ENCODE measurements at places on chromosomes 12 and 14.
A peak's percentile ranks its signal among the peaks of the same experiment; 100 is the strongest.

- no peak for DNase-seq
Observed at GRCh38 chr12:3171195-3171591, 94.0 kb downstream of the TSPAN9 start.

- no peak for DNase-seq
Observed at GRCh38 chr14:50865391-50866076, 6.3 kb upstream of the ABHD12B start.

DNA sequence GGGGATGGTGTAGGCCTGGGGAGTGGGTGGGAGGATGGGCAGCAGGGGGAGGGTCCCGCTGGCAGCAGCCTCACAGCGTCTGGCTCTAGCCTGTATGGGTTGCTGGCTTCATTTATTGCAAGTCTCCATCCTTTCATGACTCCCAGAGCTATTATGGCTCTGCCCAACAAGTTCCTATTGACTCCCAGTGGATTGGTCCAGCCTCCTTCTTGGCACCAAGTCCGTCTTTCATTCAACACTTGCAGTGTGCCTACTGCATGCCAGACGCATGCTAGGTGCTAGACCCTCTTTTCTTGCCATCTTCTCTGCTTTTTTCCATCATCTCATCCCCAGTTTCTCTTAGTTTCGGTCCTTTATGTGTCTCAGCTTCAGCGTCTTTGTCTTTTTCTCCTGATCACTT, 1.1 kb downstream of the PSMB11 start:
- no peak for DNase-seq

- no peak for DNase-seq
Observed at GRCh38 chr12:52139579-52140062, 52.2 kb downstream of the KRT80 start.

DNA sequence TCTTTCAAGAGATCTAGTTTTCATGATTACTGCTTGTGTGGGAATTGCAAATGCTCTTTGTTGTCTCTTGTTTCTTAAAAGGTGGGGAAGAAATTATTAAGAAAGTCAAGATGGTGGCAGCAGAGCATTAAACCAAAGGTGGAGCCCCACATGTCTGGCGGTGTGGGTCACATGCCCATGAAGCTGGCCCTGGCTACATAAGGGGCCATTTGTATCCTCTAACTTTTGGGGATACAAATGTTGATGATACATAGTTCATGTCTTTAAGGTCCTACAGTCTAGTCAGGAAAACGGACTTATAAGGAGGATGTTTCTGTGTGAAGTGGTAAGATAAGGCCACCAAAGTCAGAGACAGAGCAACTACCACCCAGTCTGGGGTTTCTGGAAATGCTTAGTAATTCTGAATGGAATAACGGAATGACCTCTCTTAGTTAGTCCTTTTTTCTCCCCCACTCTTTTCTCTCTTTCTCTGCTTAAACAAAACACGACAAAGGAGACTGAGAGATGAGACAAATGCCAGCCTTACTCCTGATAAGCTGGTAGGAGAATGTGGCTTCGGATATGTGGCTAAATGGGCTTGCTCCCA, 39.9 kb upstream of the PTHLH start:
- DNase-seq: no peak

GRCh38 chr12:15535352-15535781, 213.1 kb downstream of the PTPRO start:
- DNase-seq: no peak

DNA sequence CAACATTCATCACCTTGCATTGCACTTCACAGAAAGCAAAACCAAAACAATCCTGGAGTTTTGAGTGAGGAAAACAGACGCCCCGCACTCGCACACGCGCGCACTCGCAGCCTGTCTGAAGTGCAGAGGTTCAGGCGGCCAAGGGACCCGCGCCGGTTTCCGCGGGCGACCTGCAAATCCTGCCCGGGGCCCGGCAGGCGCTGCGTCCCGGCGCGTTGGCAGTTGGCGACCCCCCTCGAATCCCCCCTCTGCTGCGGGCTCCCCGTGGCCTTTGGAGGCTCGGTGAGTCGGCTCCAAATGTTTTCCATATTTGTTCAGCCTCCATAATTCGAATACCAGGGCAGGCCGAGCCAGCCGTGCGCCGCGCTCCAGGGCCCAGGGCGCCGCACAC, at the start of gene SSPN:
SSPN (plus strand) TSS at position 324 of the 391 bp plus-strand sequence. CDS start 100 bp downstream, outside the sequence.
- DNase-seq: peak; percentile 32

DNA sequence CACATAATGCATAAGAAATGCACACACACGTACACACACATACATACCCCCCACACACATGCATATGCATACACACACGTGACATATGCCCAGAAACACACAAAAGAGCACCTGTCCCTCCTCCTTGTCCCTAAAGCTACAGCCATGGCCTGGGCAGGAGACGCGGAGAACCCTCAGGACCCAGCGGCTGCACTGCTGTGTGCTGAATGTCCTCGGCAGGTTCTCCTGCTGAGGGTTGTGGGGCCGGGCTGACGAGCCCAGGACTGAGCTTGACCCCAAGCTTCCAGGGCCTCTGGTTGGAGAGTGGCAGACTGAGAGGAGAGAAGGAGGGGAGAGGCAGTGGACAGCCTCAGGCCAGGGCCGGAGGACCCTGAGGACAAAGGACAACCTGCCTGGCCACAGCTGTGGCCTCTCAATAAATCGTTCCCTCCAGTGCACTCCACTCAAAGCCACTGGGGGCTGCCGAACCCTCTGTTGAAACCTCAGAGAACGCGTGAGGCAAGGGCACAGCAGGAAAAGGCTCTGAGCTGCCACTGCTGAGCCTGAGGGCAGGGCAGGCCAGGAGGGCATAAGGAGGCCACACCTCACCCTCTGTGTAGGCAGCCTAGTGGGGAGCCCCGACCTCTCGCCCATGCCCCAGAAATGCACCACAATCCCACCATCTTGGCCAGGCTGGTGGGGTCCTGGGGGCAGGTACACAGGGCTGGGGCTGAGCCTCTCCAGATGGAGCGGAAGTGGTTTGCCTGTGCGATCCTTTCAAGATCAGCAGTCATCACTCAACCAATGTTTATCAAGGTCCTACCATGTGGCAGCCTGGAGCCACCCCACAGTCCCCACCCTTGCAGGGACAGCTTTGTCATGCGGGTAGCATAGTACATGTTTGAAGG, 3.1 kb downstream of the CACNA2D4 start:
- DNase-seq: no peak

DNA sequence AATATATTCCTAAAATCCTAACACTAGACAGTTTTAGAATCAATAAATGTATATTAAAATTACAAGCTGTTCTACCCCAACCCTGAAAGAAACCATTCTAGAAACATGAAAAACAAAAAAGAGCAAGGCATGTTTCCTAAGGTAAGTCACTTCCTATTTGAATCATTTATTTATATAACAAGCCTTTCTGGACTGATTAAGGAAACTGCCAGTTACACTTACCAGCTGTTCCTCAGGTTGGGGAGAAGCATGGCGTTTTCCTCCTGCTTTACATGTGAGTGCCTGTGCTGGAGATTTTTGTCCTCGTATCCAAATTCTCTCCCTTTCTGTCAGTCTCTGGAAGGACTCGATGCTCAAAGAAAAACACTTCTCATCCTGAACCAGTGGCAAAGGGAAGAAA, 183.3 kb downstream of the EFCAB11 start:
- DNase-seq: peak; percentile 27

- no peak for DNase-seq
Observed at GRCh38 chr12:52745554-52745953, 31.6 kb downstream of the KRT76 start.

DNA sequence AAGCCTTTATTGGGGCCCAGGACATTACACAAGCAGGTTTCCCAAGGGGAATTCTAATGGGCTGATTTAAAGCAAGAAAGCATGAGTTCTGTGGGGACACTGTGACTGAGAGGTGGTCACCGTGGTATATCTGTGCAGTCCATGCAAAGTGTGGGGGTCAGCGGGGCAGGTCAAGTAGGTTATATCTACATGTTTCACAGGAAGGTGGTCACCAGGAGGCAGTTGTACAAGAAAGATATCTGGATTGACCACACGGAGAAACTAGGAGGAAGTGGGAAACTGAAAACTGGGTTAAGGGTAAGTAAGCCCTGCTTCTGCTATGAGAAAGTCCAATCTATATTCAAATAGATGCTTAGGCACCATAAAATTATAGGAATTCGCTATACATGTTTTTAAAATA, 77.8 kb upstream of the CNOT2 start:
- no peak for DNase-seq

DNA sequence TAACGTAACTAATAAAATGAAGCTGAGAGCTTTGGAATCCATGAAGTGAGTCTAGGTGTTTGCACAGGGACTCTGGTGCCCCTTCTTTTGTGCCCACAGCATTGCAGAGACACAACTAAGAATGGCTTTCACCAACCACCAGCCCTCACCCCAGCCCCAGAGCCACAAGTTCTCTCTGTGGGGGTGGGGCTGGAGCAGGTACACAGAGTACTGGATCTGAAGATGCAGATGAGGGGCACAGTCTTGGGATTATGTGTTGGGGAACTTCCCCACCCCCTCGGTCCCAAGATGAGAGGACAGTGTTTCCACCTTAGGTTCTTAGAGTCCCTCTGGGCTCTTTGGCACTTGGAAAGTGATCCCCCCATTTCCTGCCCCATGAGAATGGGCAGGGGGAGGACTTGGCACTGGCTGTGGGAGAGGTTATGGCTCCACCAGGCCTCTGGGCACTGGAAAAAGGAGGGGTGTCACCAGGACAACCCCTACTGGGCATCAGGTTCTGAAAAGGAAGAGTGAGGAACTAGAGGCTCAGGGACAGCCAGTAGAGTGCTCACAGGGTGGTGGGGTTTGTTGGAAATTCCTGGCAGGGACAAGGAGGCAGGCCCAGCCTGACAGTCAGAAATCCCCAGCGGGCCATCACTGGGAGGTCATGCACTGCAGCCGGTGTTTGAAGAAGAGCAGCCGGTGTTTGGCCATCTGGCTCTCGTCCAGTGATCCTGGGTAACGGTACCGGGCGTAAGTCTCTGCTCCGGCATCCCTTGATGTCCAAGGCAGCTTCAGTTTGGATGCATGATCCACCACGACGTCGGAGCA, 6.7 kb downstream of the B4GALNT1 start:
- no peak for DNase-seq

DNA sequence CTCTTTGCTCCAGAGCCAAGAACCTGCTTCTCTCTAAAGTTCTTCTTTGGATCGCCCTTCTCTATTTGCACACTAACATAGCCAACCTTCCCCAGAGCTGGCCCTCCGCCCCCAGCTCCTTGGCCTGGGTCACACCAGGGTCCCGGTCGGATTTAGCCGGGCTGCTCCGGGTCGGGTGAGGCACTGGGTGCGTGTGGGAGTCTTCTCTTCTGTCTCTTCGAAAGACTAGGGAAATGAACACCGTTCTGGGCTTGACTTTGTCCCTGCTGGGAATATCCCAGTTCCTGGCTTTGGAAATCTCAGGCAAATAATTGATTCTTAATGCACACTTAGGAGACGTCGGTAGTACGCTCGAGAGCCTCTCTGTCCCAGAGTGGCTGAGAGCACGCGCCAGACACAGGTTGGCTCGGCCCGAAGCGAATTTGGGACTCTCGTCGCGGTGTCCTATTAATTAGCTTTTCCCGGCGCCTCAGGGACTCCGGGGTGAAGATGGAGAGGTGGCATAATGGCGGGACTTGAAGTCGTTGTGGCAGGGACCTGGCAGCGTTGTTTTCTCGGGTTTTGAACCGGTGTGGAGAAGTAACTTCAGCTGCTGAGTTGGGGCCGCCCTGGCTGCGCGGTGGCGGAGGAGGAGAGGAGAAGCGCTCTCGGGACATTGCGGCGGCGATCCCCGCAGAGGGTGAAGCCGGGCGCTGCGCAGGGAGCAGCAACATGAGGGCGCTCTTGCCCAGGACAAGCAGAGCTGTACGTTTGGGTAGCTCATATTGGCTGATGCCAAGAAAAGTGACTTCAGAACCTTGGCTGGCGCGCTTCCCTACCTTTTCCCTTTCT, 7.5 kb downstream of the FOXG1 start:
- DNase-seq: no peak

DNA sequence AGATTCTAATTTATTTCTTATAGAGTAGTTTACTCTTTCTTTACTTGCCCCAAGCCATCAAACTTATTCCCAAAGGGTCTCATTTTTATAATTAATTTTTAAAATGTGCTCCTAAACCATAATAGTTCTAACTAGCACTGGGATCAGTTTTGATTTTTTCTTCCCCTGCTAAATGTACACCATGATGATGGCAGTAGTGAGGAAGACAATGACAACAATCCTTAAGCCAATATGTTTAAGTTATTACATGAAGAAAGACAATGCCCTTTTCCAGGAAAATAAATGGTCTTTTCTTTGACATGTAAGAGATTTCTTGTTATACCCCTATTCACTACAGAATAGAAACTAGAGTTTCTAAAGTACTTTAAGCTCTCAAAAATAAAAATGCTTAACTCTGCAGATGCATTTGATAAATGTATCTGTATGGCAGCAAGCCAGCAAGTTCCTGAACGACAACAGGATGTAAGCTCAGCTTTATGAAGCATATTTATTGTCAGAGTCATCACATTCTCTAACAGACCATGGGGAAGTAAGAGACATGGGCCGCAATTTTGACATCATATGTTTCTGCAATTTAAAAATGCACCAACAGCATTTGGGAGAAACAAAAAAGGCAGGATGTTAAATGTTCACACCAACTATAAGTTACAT, 36.0 kb upstream of the SNX6 start:
- DNase-seq: no peak

- peak; percentile 2 for DNase-seq
Observed at GRCh38 chr14:96852823-96853422, 55.7 kb downstream of the VRK1 start.

- DNase-seq: no peak
Observed at GRCh38 chr14:76828339-76829012, 2.3 kb downstream of the LRRC74A start.

- DNase-seq: peak; percentile 62
Observed at GRCh38 chr12:105261010-105261409, 25.0 kb upstream of the APPL2 start.

GRCh38 chr12:110774824-110775223, 32.1 kb upstream of the PPP1CC start:
- no peak for DNase-seq

- no peak for DNase-seq
Observed at GRCh38 chr14:104875811-104876210, 10.7 kb downstream of the CEP170B start.

DNA sequence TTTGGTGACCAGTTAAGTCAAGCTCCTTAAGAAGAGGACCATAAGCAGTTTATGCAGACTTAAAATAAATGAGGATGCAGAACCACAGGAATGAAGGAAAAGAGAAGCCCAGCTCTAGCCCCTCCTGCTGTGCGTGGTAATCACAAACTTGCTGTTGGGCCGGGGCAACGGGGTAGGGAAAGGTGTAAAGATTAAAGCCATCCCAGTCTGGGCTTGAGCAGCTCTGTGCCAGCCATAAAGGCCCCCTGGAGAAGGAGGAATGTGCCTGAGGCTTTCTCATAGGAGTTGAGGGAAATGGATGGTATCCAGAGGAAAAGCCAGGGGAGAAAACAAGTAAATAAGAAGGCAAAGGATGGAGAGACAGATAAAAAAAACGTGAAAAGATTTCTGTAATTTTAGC, 25.1 kb downstream of the TEP1 start:
- no peak for DNase-seq
